ENCODE measurements at places on chromosomes 13 and 19. TPM values are rescaled to one million over a fixed set of nuclear protein-coding genes. Genes with fewer than 3 reads are reported as not detected.

- H3K4me3 ChIP-seq: no peak overlapping the region
- H3K4me1 ChIP-seq: no peaks in the 10 kb centered on the region
- no peak overlapping the region for H3K27ac ChIP-seq
Observed at GRCh38 chr13:27186295-27186694, 14.7 kb upstream of the USP12 start.

- no peak for DNase-seq
- H3K27ac ChIP-seq: no peak overlapping the region
- no peaks in the 10 kb centered on the region for H3K36me3 ChIP-seq
- no peaks in the 10 kb centered on the region for H3K4me1 ChIP-seq
Observed at GRCh38 chr13:85896516-85897450, 97.6 kb upstream of the SLITRK6 start.

DNA sequence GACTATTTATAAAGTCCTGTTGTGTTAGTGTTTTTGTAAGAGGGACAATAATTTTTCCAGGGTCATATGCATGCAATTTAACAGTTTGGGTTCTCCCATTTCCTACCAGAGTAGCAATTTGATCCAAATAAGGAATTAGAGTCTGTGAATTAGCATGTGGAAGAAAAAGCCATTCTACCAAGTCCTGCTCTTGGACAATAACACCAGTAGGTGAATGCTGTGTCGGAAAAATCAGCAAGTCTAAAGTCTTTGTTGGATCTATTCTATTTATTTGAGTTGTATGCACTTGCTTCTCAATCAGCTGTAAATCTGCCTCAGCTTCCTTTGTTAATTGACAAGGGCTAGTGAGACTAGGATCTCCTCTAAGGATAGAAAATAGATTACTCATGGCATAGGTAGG lies 21.4 kb upstream of the IL17D start:
- DNase-seq: no peak
- no peaks in the 10 kb centered on the region for H3K4me1 ChIP-seq
- no peaks in the 10 kb centered on the region for H3K36me3 ChIP-seq
- no peaks in the 10 kb centered on the region for H3K27me3 ChIP-seq
- H3K4me3 ChIP-seq: no peak overlapping the region

GRCh38 chr13:46850214-46850613 lies 46.6 kb downstream of the HTR2A start:
- H3K27me3 ChIP-seq: no peaks in the 10 kb centered on the region
- H3K36me3 ChIP-seq: no peaks in the 10 kb centered on the region
- no peak overlapping the region for H3K27ac ChIP-seq
- no peaks in the 10 kb centered on the region for H3K4me1 ChIP-seq

GRCh38 chr19:51129716-51130115 lies 5.0 kb downstream of the SIGLEC9 start:
- no peak overlapping the region for H3K27ac ChIP-seq
- no peak for DNase-seq
- peaks cover 44% of the 10 kb centered on the region for H3K4me1 ChIP-seq
- no peaks in the 10 kb centered on the region for H3K36me3 ChIP-seq
- H3K4me3 ChIP-seq: no peak overlapping the region

SGCG gene
- 3.2 TPM for total RNA-seq

MYO16 gene
- total RNA-seq: 0.24 TPM

CCDC169 gene
- total RNA-seq: not detected

DNA sequence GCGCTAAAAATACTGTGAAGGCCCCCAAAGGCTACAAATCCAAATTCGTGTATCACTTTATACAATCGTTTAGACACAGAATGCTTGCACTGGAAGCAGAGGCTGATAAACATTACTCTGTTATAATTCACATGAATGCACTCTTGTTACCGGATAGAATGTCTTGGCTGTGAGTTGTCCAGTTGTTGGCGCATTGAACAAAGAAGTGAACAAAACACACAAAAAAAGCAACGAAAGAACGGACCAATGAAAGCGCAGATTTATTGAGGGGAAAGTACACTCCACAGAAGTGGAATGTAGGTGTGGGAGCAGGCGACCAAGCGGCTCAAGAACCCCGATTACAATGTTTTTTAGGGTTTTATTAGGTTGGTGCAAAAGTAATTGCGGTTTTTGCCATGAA lies 529 bp upstream of the ZNF418 start:
- H3K27ac ChIP-seq: no peak overlapping the region
- no peak overlapping the region for H3K4me3 ChIP-seq
- peaks cover 5% of the 10 kb centered on the region for H3K36me3 ChIP-seq
- no peak for DNase-seq

DNA sequence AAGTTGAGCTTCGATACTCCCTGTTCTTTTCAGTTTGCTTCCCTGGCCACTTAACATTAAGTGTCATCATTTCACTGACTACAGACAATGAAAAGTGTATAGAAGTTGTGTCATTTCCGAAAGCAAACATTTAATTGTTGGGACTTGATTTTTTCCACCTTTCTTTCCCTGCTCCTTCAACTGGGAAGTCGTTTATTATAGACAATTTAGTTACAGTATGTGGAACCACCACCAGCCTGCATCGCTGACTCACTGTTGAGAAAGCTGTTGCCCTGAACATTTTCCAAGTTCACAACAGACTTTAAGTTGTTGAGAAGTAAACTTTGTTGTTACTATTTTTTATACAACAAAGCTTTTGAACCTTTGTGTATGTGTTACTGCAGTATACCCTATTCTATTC lies 788.4 kb upstream of the PRR20A start:
- no peak for DNase-seq
- H3K4me3 ChIP-seq: no peak overlapping the region
- no peaks in the 10 kb centered on the region for H3K36me3 ChIP-seq
- no peak overlapping the region for H3K27ac ChIP-seq

TPM4 gene
- total RNA-seq: 319 TPM

SYDE1 gene
- 20.8 TPM for total RNA-seq

DNA sequence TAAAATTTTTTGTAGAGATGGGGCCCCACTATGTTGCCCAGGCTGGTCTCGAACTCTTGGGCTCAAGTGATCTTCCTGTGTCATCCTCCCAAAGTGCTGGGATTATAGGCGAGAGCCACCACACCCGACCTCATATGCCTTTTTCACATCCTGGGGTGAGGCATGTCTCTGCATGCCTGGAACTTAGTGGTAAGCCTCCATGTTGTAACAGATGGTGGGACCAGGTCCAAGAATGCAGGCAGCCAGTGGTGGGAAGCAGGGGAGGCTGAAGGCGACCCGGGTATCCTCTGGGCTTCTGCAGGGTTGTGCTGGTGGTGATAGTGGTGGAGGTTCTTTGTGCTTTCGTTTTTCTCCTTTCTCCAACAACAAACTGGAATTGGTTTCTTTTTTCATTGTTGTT lies 30.1 kb upstream of the CCDC124 start:
- H3K36me3 ChIP-seq: no peaks in the 10 kb centered on the region
- H3K27ac ChIP-seq: no peak overlapping the region
- H3K4me3 ChIP-seq: no peak overlapping the region
- DNase-seq: no peak

GRCh38 chr19:47539747-47540311 lies 25.0 kb upstream of the NAPA start:
- no peak for DNase-seq
- peaks cover 14% of the 10 kb centered on the region for H3K27me3 ChIP-seq
- no peaks in the 10 kb centered on the region for H3K36me3 ChIP-seq
- H3K27ac ChIP-seq: no peak overlapping the region
- no peak overlapping the region for H3K4me3 ChIP-seq

ZNF135 gene
- 3.6 TPM for total RNA-seq

ZNF613 gene
- 7.9 TPM for total RNA-seq

- H3K36me3 ChIP-seq: no peaks in the 10 kb centered on the region
- H3K4me3 ChIP-seq: no peak overlapping the region
- H3K4me1 ChIP-seq: no peaks in the 10 kb centered on the region
- H3K27me3 ChIP-seq: peaks cover 19% of the 10 kb centered on the region
Observed at GRCh38 chr13:99124794-99125316, 75.8 kb upstream of the UBAC2 start.

- no peak overlapping the region for H3K27ac ChIP-seq
- H3K27me3 ChIP-seq: peaks cover 5% of the 10 kb centered on the region
- no peaks in the 10 kb centered on the region for H3K36me3 ChIP-seq
- H3K4me3 ChIP-seq: no peak overlapping the region
- no peak for DNase-seq
Observed at GRCh38 chr19:30567536-30568232, 195.5 kb downstream of the ZNF536 start.

ISYNA1 gene
- total RNA-seq: 30.6 TPM

ZNF541 gene
- total RNA-seq: 0.89 TPM

DNA sequence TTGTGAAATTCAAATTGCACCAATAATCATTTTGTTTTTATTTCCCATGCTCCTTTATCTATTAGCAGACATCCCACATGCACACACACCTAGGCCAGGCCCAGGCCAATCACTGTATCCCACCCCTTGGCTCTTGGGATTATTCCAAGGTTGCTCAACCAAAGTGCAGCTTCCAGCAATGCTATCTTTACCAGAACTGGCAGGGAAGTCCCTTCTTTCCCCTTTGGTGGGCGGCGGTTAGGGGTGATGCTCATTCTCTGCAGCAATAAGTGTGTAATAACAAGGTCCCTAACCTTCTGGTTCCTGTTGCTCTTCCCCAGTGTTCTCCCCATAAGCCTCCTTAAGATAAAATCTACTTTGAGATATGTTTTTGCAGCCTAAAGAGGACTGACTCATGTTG lies 18.3 kb upstream of the KCTD12 start:
- no peaks in the 10 kb centered on the region for H3K27me3 ChIP-seq
- no peak for DNase-seq
- H3K4me3 ChIP-seq: no peak overlapping the region
- no peaks in the 10 kb centered on the region for H3K36me3 ChIP-seq

GRCh38 chr13:67343777-67344176 lies 113.6 kb upstream of the PCDH9 start:
- H3K36me3 ChIP-seq: no peaks in the 10 kb centered on the region
- H3K27ac ChIP-seq: no peak overlapping the region
- no peaks in the 10 kb centered on the region for H3K27me3 ChIP-seq

NLRP4 gene
- total RNA-seq: not detected

DPF1 gene
- total RNA-seq: not detected

- H3K4me1 ChIP-seq: no peaks in the 10 kb centered on the region
- H3K27me3 ChIP-seq: no peaks in the 10 kb centered on the region
- no peak overlapping the region for H3K4me3 ChIP-seq
- DNase-seq: no peak
- no peak overlapping the region for H3K27ac ChIP-seq
Observed at GRCh38 chr13:72462166-72462565, 265.3 kb downstream of the MZT1 start.

KLK12 gene
- 1.9 TPM for total RNA-seq

GRCh38 chr19:54928299-54928698 lies 19.0 kb downstream of the NLRP7 start:
- no peak overlapping the region for H3K4me3 ChIP-seq
- no peaks in the 10 kb centered on the region for H3K4me1 ChIP-seq
- H3K27me3 ChIP-seq: peaks cover 3% of the 10 kb centered on the region
- H3K36me3 ChIP-seq: no peaks in the 10 kb centered on the region
- H3K27ac ChIP-seq: no peak overlapping the region

DNA sequence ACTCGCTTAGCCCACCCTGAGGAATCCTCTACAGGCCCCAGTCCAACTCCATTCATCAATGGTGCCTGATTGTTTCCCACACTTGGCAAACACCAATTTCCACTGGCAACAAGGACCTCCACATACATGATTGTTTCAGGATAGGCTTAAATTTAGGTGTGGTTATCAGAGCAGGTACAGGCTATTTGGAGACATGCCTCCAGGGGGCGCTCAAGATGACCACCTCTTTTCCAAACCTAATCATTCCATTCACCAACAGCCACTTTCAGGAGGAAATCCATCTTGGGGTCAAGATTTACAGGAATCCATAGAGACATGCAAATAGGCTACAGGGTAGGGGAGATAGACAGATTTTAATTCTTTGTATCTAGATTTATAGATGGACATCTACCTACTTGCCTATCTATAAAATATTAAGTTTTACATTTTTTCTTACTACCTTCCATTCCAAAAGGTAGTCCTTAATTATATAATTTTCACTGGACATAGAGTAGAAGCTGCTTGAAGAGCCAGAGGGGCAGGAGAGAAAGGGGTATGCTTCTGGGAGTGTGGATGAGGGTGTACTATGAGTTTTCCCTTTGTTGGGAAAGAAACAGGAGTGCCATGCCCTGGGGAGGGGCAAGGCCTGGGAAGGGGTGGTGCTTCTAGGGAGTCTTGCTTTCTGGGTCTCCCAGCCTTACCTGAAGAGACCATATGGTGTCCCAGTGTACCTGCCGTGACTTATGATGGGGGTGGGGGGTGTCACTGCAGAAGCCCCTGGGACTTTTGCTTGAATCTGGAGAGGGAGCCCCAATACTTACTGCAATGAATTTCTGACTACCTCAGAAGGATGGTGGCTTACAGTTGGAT lies 14.1 kb upstream of the PCDH8 start:
- H3K4me1 ChIP-seq: no peaks in the 10 kb centered on the region
- no peak overlapping the region for H3K27ac ChIP-seq
- peaks cover 5% of the 10 kb centered on the region for H3K27me3 ChIP-seq

GRCh38 chr19:18460900-18461299 lies 23.0 kb upstream of the ISYNA1 start:
- H3K27me3 ChIP-seq: no peaks in the 10 kb centered on the region
- H3K4me1 ChIP-seq: peaks cover 41% of the 10 kb centered on the region
- peak overlapping the region; percentile 73 for H3K27ac ChIP-seq
- no peak overlapping the region for H3K4me3 ChIP-seq
- no peak for DNase-seq

- H3K36me3 ChIP-seq: peaks cover 10% of the 10 kb centered on the region
- no peak overlapping the region for H3K4me3 ChIP-seq
- H3K27me3 ChIP-seq: no peaks in the 10 kb centered on the region
- H3K27ac ChIP-seq: no peak overlapping the region
- no peaks in the 10 kb centered on the region for H3K4me1 ChIP-seq
Observed at GRCh38 chr13:98787996-98788395, 35.5 kb upstream of the SLC15A1 start.

WDR62 gene
- 1.3 TPM for total RNA-seq

GRCh38 chr19:6694147-6694815 lies 24.3 kb upstream of the TNFSF14 start:
- no peaks in the 10 kb centered on the region for H3K4me1 ChIP-seq
- no peak overlapping the region for H3K4me3 ChIP-seq
- no peak overlapping the region for H3K27ac ChIP-seq
- peaks cover 88% of the 10 kb centered on the region for H3K36me3 ChIP-seq

DNA sequence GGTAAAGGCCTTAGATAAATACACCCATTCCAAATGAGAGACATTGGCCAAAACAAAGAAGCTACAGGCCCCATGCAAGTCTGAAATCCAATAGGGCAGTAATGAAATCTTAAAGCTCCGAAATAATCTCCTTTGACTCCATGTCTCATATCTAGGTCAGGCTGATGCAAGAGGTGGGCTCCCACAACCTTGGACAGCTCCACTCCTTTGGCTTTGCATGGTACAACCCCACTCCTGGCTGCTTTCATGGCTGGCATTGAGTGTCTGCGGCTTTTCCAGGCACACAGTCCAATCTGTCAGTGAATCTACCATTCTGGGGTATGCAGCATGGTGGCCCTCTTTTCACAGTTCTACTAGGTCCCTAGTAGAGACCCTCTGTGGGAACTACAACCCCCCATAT lies 762.5 kb downstream of the LIG4 start:
- no peak for DNase-seq
- H3K27ac ChIP-seq: no peak overlapping the region
- no peak overlapping the region for H3K4me3 ChIP-seq
- H3K4me1 ChIP-seq: peaks cover 3% of the 10 kb centered on the region

WDR88 gene
- not detected for total RNA-seq

GRCh38 chr13:72403396-72404010 lies 323.9 kb downstream of the MZT1 start:
- no peak overlapping the region for H3K27ac ChIP-seq
- H3K36me3 ChIP-seq: no peaks in the 10 kb centered on the region
- no peak overlapping the region for H3K4me3 ChIP-seq
- DNase-seq: no peak
- H3K27me3 ChIP-seq: no peaks in the 10 kb centered on the region

ZNF574 gene
- total RNA-seq: 11.8 TPM

All from lower lobe of right lung (tissue), 2 donors.